Fibroblast of villous mesenchyme (primary cell): ENCODE measurements at places on chromosomes 7 and 10. TPM values are rescaled to one million over a fixed set of nuclear protein-coding genes. Genes with fewer than 3 reads are reported as not detected.

PANK1 gene
- 5.8 and 7.3 TPM in 2 replicates for total RNA-seq

PRXL2A gene
- total RNA-seq: 79.0 and 80.5 TPM in 2 replicates

SFTPA2 gene
- not detected in 2 replicates for total RNA-seq

CEP41 gene
- 9.7 and 12.5 TPM in 2 replicates for total RNA-seq

THSD7A gene
- 0.43 and 1.6 TPM in 2 replicates for total RNA-seq

FAM24A gene
- total RNA-seq: not detected in 2 replicates

NODAL gene
- not detected in 2 replicates for total RNA-seq

SEMA3C gene
- 101 and 136 TPM in 2 replicates for total RNA-seq

HEPACAM2 gene
- not detected in 2 replicates for total RNA-seq

PIK3AP1 gene
- total RNA-seq: under 0.01 TPM in 1 of 2 replicates, not detected in the other

HGF gene
- 33.2 and 60.6 TPM in 2 replicates for total RNA-seq

RELN gene
- under 0.01 and 0.97 TPM in 2 replicates for total RNA-seq

SDHAF3 gene
- total RNA-seq: 10.4 and 11.3 TPM in 2 replicates

GDF2 gene
- total RNA-seq: not detected in 2 replicates

MUC12 gene
- under 0.01 TPM in 1 of 2 replicates, not detected in the other for total RNA-seq

ADRB1 gene
- total RNA-seq: not detected in 2 replicates

CADPS2 gene
- total RNA-seq: 13.9 and 27.2 TPM in 2 replicates

EN2 gene
- total RNA-seq: under 0.01 TPM in 1 of 2 replicates, not detected in the other

CPN1 gene
- not detected in 2 replicates for total RNA-seq

ADO gene
- 25.5 and 29.0 TPM in 2 replicates for total RNA-seq

MSS51 gene
- total RNA-seq: 1.3 TPM in 2 replicates

TMEM120A gene
- 18.4 and 30.2 TPM in 2 replicates for total RNA-seq

SORCS3 gene
- not detected in 2 replicates for total RNA-seq

CYP3A5 gene
- total RNA-seq: under 0.01 and 0.43 TPM in 2 replicates

CPA4 gene
- total RNA-seq: 22.5 and 90.2 TPM in 2 replicates

TRIL gene
- total RNA-seq: under 0.01 and 1.9 TPM in 2 replicates

HYAL4 gene
- total RNA-seq: under 0.01 and 0.64 TPM in 2 replicates

GOLGA7B gene
- total RNA-seq: under 0.01 TPM in 1 of 2 replicates, not detected in the other

TDRD1 gene
- 0.43 and 0.64 TPM in 2 replicates for total RNA-seq

PLA2G12B gene
- not detected in 2 replicates for total RNA-seq

TMEM236 gene
- total RNA-seq: under 0.01 TPM in 2 replicates

DUS4L gene
- 7.4 and 10.4 TPM in 2 replicates for total RNA-seq

SEMA4G gene
- total RNA-seq: 0.43 and 0.64 TPM in 2 replicates

LAMTOR4 gene
- total RNA-seq: 65.2 and 81.5 TPM in 2 replicates

PNLIPRP1 gene
- total RNA-seq: not detected in 2 replicates

CEP55 gene
- total RNA-seq: 20.0 and 35.0 TPM in 2 replicates

DYNC1I1 gene
- total RNA-seq: 0.43 and 1.9 TPM in 2 replicates

ZNF786 gene
- 6.1 and 9.1 TPM in 2 replicates for total RNA-seq

ELN gene
- total RNA-seq: under 0.01 and 0.64 TPM in 2 replicates

CYP2C19 gene
- total RNA-seq: 0.43 TPM in 1 of 2 replicates, not detected in the other

LRRC18 gene
- total RNA-seq: not detected in 2 replicates

CALML3 gene
- total RNA-seq: not detected in 2 replicates

ZNF32 gene
- 29.0 and 30.7 TPM in 2 replicates for total RNA-seq

LIPN gene
- total RNA-seq: not detected in 2 replicates

ALOX5 gene
- total RNA-seq: not detected in 2 replicates

TRUB1 gene
- total RNA-seq: 24.8 and 42.3 TPM in 2 replicates

RTKN2 gene
- 8.7 and 15.1 TPM in 2 replicates for total RNA-seq

LRRD1 gene
- total RNA-seq: under 0.01 TPM in 1 of 2 replicates, not detected in the other

MRLN gene
- not detected in 2 replicates for total RNA-seq

IFIT3 gene
- total RNA-seq: 61.8 and 90.2 TPM in 2 replicates

IGFBP1 gene
- under 0.01 TPM in 1 of 2 replicates, not detected in the other for total RNA-seq

WEE2 gene
- 0.32 TPM in 1 of 2 replicates, not detected in the other for total RNA-seq

EPO gene
- not detected in 2 replicates for total RNA-seq

FAM25G gene
- total RNA-seq: not detected in 2 replicates

AKR1C4 gene
- total RNA-seq: not detected in 2 replicates

PRSS37 gene
- not detected in 2 replicates for total RNA-seq
